ENCODE measurements at places on chromosomes 12 and 14.

- no peak for DNase-seq
These were observed 6.8 kb upstream of the TESPA1 start for GRCh38 chr12:54991161-54991990.

- no peak for DNase-seq
These were observed 10.6 kb downstream of the BBS10 start for GRCh38 chr12:76337583-76337982.

DNA sequence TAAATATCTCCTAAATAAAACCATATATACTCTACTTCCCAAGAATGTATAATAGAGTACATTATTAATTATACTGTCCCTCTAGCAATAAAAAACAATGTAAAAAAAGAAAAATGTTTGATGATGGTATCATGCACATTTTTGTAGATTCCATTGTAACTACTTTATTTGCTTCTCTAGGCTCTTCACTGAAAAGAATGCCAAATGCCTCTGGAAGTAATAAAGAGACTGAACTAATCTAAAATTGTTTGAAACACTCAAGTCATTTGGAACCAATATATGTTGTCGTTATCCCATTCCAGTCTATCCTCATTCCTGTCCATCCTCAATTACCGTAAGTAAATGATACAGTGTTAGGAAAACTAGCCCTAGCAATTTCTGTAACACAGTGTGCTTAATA, 233.6 kb downstream of the C12orf50 start:
- DNase-seq = no peak

- DNase-seq = no peak
These were observed 32.4 kb downstream of the BICD1 start for GRCh38 chr12:32139064-32139421.

DNA sequence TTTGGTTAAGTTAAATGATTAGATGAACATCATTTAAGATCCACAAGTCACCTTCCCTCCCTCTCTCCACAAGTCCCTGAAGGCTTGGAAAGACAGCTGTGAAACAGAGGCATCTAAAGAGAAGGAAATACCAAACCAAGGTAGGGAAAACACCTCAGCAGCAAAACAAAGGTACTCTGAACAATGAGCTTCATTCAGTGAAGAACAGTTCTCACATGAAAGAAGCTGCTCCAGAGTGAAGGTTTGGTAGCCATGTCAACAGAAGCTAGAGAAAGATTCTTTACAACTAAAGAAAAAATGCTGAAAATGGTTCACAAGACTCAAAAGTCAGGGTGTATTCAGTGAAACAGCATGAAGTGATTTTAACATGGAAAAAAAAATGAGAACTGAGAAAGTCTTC, 69.4 kb downstream of the FGD6 start:
- no peak for DNase-seq

DNA sequence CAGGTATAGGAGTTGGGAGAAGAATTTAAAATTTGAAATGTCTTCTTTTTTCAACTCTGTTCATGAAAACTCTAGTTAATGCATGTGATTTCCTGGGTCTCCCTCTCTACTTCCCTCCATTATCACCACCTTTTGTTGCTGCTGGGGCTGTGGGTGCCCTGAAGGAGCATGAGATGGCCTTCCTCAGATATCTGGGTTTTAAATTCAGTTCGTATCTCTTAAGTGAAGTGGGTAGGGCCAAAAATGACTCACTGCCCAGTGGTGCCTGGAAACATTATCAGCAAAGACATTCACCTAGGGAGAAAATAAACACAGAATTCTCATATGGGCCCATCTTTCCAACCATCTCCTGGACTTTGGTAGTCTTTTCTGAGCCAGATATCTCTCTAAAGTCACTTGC, 234.9 kb upstream of the PLEKHG7 start:
- DNase-seq = no peak

DNA sequence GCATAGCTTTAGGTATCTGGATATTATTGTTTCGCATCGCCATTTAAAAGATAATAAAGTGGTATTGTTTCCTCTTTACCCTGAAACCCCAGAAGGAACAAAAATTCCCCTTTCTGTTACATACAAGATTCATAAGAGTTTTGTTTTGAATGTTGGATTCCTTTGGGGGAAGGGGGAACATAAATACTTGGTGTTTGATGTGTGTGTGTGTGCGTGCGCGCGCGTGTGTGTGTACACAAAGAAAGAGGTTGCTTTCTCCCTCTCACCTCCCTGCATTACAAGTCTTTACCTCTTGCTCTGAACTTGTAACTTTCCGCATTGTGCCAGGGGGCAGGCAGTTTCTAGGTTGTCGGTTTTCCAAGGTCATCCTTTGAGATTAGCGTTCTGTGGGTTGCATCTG, 76.4 kb downstream of the GPATCH2L start:
- no peak for DNase-seq

GRCh38 chr14:70904373-70904772, 2.9 kb upstream of the PCNX1 start:
- no peak for DNase-seq

- no peak for DNase-seq
These were observed 66.5 kb downstream of the ATF7IP start for GRCh38 chr12:14431975-14432374.

DNA sequence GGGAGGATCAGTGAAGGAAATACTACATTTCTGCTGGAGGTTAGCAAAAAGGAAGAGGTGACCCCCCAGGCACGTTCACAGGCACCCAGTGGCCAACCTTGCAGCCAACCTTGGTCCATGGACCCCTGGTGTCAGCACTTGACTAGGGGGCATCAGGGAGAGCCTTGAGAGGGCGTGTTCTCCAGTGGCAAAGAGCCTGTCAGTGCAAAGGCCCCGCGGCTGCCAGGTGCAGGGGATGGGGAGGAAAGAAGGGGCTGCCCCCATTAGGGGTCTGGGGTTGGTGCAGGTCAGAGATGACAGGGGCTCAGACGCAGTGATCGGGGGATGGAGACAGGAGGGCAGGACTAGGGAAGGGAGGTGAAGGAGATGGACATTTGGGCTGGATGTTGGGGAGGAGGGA, 22.7 kb upstream of the ULK1 start:
- DNase-seq = no peak

- DNase-seq = no peak
These were observed 352.4 kb upstream of the CLEC14A start for GRCh38 chr14:38608244-38608643.

- DNase-seq = no peak
These were observed 95.4 kb upstream of the SLCO1C1 start for GRCh38 chr12:20599757-20600156.

- no peak for DNase-seq
These were observed 3.5 kb downstream of the LPAR5 start for GRCh38 chr12:6632026-6632983.

DNA sequence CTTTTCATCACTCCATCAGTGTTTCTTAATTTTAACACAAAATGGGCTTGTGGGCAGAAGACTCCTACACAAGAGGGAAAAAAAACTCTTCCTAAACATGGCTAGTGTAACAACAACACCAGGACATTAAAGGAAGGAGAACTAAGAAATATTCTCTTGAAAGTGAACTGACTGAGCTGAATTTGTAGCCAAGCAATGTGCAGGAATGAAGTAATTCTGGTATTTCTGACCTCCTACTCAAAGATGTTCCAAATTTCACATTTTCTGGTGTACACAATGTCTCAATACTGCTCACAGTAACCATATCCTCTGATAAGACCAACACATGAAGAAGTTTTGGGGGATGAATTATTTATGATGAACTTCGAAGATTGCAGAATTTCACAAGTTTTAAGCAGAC, 357.3 kb downstream of the DUSP6 start:
- DNase-seq = no peak

GRCh38 chr12:106301611-106302321, 767 bp upstream of the TCP11L2 start:
- no peak for DNase-seq

- DNase-seq = no peak
These were observed at the start of gene KCNK13 for GRCh38 chr14:90061685-90062126. Gene KCNK13, plus strand, starts transcription at chr14:90061994. Its CDS starts 212 bp downstream, at chr14:90062206.

GRCh38 chr14:94143239-94143638, 13.8 kb upstream of the IFI27L2 start:
- no peak for DNase-seq

DNA sequence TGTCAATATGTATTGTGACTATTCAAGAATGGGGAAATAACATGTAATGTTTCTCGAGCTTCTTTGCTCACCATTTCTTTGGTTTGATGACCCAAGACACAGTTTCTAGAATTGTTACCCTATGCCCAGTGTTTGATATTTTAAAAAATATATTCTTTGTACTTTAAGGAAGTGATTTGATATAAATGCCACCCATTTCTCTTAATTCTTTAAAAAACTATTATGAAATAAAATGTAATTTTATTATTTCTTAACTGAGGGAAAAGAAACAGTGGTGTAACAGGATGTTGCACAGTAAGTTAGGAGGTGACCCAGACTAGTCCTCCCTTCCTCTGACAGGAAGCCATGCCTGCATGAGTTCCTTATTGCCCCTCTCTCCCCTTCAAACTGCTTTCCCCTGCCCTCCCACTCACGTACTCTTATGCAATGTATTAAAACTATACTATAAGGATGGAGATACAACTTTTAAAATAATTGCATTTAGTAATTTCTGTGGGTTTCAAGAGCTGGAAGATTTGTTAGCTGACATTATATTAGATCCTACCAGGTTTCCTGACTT, 279.4 kb downstream of the TMTC2 start:
- no peak for DNase-seq

DNA sequence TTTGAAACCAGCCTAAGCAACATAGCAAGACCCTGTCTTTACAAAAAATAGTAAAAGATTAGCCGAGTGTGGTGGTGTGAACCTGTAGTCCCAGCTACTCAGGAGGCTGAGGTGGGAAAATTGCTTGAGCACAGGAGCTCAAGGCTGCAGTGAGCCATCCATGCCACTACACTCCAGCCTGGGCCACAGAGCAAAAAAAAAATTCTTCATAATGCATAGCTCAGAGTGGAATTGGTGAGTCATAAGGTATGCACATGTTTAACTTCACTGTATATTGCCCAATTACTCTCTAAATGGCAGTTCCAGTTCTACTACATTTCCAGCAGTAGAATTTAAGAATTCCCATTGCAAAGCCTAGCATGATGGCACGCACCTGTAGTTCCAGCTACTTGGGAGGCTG, 26.8 kb upstream of the CLIP1 start:
- no peak for DNase-seq

- no peak for DNase-seq
These were observed 73.6 kb downstream of the ARID2 start for GRCh38 chr12:45803111-45803510.

DNA sequence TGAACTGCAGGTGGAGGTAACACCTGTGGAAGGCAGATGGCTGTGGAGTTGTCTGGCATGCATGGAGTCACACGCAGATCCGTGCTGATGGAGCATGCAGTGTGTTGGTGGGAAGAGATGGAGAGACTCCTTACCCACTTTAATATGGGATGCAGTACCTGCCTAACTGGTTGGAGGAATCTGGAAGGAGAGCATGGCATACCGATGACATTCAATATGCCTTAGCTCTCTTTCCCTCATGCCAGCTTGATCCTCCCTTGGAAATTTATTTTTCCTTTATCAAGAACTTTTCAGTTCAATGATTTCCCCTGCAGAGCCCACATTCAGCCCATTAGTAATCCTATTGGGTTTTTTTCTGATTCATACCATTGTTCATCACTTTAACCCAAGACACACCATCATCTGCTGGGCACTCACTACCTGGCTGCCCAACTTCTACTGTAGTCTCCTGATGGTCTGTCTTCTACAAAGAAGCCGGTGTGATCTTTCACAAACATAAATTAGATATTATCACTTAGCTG, 25.9 kb upstream of the NR2C1 start:
- no peak for DNase-seq

All from stimulated activated CD4-positive, alpha-beta T cell treated with anti-CD3 and anti-CD28 coated beads, Interleukin-1b, Interleukin-23, amount 100 ng/mL, for 1 hour (primary cell).